Tibial nerve (tissue), 4 donors: ENCODE measurements at places on chromosomes 13 and 19. TPM values are rescaled to one million over a fixed set of nuclear protein-coding genes. Genes with fewer than 3 reads are reported as not detected.

CEACAM8 gene
- not detected for total RNA-seq

EXOC3L2 gene
- total RNA-seq: 0.63 TPM

DNA sequence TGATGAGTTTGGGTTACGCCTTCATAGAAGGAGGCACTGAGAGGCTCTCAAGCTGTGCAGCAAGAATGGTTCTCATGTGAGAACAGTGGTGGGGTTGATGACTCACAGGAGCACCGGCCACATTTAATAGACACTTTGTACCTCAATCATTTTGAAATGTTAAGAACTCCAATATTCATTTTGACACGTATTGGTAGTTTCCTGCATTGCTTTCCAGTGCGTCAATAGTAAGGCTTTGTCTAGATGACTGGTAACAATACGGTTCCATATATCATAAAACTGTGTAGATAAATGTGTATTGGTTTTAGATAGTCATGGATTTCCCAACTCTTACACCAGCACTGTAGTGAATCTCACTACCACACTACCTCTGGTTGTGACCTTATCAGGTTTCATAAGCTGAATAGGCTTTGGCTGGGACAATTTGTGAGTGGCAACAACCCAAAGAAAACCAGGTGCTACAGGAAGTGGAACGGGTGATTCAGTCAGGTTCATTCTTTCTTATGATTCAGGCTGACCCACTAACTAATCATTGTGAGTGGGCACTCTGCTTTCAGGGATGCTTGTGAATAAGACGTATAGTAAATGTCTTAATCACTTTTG is 362.6 kb downstream of the KLF5 start:
- no peak for DNase-seq

GRCh38 chr19:2653710-2654707 is 48.5 kb downstream of the GNG7 start:
- DNase-seq: no peak

DNA sequence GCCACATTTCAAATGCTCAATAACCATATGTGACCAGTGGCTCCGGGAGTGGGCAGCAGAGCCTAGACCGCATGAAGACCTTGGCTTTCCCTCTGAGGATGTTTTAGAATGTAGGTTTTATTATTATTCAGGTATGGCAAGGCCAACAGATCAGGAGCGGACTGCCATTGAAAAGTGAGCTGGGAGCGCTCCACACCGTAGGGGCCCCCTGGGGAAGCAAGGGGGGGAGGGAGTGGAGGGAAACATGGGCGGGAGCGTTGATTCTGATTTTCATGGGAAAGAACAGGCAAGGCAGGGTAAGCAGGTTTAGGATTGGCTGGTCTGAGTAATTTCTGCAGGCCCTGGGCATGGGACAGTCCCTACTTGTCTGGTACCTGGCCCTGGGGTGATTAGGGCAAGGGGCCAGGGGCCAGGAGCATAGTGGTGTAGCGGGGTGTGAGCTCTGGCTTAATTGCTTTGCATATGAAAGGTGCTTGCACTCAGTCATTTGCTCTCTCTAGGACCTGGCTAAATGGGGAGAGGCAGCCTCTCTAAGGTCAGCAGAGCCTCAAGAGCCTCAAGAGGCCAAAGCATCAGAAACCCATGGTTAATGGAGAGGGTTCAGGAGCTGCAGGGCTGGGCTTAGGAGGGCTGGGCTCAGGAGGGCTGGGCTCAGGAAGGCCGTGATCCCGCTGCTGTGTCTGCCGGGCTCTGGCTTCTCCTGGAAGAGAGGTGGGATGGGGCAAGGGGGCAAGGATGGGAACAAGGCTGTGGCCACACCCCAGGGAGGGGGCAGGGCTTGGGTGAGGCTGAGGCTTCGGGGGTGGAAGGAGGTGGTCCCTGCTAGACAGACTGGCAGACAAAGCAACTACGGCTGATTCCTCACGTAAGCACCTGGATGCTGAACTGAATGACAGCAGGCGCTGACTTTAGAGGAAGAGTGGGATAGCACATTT is 82.0 kb upstream of the WASF3 start:
- DNase-seq: no peak

NRTN gene
- total RNA-seq: not detected

DNA sequence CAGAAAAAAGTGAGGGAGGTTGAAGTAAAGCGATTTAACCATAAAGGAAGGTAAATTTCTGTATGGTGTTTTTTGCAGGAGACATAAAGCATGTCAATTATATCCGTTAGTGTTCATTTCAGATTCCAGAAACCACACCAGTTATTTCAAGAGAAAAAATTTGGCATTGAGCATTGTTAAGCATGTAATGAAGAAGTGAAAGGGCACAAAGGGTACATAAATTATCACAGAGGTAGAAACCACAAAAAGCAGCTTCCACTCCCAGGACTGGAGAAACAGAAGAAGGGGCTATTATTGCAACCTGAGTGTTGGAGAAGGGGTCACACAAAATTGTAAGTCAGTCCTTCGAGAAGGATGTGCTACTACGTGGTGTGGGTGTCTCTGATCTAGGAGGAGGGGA is 72.2 kb upstream of the DACH1 start:
- no peak for DNase-seq

ZNF534 gene
- not detected for total RNA-seq

DNA sequence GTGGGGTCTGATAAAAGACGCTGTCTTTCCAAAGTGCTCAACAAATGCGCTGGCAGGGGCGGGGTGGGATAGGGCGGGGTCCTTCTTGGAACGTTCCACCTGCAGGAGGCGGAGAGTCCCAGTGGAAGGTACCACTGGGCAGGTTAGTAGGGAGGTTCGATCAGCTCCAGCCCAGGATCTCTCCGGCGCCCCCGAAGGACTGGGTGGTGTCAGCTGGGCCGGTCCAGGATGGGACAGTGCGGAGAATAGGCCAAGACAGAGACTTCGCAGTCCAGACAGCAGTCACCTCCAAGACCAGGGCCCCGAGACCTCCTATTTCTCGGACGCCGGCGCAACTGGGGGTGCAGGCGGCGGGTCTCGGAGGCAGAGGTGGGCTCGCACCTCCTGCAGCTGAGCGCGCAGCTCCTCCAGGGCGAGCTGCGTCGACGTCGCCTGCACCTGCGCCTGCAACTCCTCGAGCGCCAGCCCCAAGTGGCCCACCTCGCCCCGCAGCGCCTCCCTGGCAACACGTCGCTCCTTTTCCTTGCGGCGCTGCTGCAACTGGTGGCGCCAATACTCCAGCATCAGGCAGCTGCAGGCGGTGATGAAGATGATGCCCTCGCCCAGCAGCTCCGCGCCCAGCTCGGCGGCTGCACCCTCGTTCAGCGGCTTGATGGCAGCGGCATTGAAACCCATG is 21.6 kb downstream of the VASP start:
- DNase-seq: no peak

AKAP8 gene
- total RNA-seq: 54.7 TPM

DNA sequence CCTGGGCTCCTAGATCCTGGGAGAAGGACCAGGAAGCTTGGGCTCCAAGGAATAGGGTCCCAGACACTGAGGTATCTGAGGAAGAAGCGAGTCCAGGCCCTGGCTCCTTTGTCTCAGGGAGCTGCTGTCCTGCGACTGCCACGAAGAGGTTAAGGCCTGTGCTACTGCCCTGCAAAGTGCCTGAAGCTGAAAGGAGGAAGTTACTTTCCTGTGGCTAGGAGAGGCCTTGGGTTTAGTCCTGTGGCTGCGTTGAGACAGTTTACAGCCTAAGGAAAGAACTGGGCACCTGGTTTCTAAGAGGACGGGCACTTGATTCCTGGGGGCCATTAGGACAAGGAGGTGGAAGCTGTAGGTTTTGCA is 2.8 kb downstream of the MYADM start:
- DNase-seq: no peak

GRCh38 chr13:21970172-21970571 is 299.3 kb downstream of the FGF9 start:
- no peak for DNase-seq

CYP2A6 gene
- total RNA-seq: 7.3 TPM

GRCh38 chr19:16263141-16263761 is 61.4 kb upstream of the KLF2 start:
- no peak for DNase-seq

GPR183 gene
- 15.1 TPM for total RNA-seq

DNA sequence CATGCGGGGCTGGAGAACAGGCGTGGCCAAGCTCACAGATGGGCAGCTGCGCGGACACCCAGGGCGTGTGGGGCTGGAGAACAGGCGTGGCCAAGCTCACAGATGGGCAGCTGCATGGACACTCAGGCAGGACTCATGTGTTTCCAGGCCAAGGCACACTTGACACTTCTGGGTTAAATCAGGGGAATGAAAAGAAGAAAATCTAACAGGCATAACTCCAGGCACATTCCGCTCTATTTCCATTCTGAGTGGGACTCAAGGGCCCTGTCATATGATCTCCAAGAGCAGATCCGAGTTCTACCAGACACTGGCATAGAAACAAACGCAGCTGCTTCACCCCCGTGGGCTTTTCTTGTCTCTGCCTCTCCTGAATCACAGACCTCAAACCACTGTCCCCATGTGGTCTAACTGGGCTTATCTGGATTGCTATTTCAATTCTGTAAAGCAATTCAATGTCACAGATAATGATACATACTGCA is 17.4 kb upstream of the C13orf46 start:
- no peak for DNase-seq

- DNase-seq: no peak
These were observed 25.0 kb upstream of the PCCA start for GRCh38 chr13:100063906-100064305.

DNA sequence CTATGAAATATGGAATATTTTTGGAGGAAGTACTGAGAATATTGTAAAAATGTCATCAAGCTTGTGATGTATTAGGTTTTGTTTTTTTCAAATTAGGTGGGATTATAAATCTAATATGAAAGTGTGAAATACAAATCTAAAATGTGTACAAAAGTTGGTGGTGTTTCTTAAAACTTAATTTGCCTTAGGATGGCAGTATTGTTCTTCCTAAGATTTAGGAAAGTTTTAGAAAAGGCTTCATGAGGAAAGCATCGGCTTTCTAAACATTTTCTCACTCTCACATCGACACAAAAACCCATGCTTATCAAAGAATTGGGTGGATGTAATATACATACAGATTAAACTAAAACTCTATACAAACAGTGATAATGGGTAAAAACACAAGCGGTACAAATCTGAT is 972.0 kb upstream of the PCDH20 start:
- DNase-seq: no peak

DNA sequence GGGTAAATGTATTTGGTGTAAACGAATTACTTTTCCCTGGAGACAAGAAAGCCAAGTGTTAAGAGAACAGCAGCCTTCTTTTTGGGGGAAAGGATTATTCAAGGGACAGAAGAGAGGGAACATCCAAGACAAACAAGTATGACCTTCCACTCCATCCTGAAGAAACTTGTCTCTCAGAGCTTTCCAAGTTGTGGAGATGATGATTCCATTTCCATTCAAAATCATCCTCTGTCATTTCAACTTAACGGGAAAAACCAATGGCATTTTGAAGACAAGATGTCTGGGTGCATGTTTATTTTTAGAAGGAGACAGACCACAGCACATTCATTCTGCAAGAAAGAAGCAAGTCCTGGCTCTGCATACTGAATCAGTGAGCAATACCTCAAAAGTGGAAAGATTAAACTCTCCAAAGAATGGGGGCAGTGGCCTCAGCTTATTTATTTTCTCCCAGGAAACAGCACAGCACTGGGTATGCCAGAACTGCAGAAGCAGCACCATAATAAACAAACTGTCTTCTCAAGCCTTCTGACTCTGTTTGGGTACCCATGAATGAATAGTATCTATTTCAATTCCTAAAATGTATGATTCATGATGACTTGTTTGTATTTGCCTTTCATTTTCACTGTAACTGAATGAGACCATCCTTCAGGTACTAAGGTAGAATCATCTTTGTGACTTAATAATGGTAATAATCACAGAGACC is 541.0 kb downstream of the RFC3 start:
- no peak for DNase-seq

- DNase-seq: no peak
These were observed 2304.9 kb downstream of the PCDH9 start for GRCh38 chr13:64925284-64925683.

DNA sequence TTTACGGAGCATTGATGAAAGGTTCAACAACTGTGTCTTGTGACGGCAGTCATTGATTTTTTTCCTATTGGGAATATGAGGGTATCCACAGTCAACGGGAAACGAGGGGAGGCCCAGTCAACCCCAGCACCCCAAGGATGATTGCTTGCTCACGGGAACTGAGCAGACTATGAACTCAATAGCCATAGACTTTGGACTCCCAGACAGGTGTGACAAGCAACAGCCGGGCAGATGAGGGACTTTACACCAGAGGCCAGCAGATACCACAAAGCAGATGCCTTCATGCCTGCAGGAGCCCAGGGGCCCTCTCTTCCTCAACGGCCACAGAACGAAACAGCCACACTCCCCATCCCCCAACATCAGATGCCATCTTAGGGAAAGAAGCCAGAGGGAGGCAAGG is 80.3 kb upstream of the FLT1 start:
- DNase-seq: no peak

DNA sequence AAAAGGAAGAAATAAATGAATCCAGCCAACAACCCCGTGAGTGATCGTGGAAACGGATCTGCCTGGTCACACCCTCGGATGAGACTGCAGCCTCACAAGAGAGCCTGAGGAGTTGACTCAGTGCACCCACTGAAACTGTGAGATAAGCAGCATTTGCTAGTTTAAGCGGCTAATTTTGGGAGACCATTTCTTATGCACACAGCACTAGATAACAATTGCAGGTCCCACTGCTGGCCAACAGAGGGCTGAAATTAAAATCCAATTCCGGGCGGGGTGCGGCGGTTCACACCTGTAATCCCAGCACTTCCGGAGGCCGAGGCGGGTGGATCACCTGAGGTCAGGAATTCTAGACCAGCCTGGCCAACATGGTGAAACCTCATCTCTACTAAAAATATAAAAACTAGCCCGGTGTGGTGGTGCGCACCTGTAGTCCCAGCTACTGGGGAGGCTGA is 3.6 kb downstream of the UQCR11 start:
- no peak for DNase-seq
